ENCODE measurements at places on chromosomes 3 and 15.

GRCh38 chr3:173399044-173399443 is 1.5 kb downstream of the NLGN1 start:
- no peak for DNase-seq

DNA sequence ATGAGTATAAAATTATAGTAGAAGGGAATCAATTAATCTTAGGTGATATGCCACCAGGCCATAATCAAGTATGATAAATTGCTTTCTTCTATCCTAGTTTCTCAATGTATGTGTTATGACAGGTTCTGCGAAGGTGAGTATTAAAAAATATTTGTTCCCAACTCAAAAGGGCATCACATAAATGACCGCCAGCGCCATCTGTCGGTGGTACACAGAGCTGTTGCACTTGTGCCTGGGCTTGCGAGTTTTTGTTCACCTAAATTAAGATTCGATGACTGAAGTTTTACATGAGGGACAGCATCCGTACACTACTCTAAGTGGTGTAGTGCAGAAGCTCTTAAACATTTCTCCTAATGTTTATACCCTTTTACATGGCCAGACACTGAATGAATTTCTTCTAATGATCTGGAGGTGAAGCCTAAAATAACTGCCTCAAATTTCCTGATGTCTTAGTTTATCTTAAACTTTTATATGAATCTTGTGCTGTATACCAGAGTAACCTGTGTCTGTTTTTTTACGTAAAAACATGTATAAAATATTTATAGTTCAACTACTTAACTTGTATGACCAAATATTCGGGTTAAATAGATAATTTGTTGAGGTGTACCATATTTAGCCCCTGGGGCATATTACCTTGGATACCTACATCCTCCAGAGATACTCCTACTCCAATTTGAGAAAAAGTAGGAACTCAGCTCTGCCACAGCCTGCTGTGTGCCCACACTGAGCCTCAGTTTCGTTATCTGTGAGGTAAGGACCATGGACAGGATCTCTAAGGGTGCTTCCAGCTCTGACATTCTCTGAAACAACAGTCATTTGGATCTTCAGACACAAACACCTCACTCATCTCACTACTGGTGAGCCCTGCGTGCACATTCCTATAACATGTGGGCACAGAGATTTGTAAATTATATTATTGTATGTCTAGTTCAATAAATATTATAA is 365.6 kb downstream of the MAGI1 start:
- DNase-seq: peak; percentile 1

GRCh38 chr15:93897377-93897776 is 334.0 kb upstream of the MCTP2 start:
- DNase-seq: no peak

- DNase-seq: no peak
Measured at GRCh38 chr3:57046101-57046765, 14.2 kb upstream of the SPATA12 start.

GRCh38 chr3:45170096-45170495 is 23.9 kb upstream of the CDCP1 start:
- no peak for DNase-seq

GRCh38 chr3:47421741-47422649 is 41.2 kb downstream of the PTPN23 start:
- no peak for DNase-seq

DNA sequence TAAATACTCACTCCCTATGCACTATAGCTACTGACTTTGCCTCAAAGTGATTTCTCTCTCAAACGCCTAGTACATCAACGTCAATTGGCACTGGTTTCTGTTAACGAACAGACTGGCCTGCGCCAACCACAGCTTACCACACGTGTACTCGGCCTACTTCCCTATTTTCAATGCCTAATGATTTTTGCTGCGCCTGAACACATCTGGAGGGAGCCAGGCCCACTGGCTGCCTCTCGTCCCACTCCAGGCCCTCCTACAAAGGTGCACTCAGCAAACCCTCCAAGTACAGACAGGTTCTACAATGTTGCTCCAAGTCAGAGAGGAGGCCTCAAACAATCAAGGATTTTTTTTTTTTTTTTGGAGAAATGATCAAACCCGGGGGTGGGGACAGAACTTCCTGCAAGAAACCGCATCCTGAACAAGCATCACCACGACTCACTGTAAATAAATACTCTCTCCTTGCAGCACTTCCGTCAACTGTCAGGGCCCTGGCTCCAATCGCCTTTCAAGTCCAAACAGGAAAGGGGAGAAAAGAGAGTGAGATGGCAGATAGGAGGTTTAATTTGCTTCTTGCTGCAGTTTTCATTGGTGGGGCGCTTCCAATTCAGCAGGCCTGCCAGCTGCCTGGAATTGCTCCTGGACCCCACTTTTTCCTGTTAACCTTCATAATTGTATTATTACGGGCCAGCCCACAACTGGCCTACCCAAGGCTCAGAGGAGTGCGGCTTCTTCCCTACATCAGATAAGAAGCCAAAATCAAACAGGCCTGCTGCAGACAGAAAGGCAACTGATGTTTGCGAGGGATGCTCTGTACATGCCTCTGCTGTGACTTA is 139.3 kb downstream of the FOXP1 start:
- DNase-seq: peak; percentile 86

- DNase-seq: no peak
Measured at GRCh38 chr3:101803939-101804338, 24.9 kb downstream of the NXPE3 start.

- no peak for DNase-seq
Measured at GRCh38 chr15:85318732-85319076, 61.7 kb upstream of the AKAP13 start.

DNA sequence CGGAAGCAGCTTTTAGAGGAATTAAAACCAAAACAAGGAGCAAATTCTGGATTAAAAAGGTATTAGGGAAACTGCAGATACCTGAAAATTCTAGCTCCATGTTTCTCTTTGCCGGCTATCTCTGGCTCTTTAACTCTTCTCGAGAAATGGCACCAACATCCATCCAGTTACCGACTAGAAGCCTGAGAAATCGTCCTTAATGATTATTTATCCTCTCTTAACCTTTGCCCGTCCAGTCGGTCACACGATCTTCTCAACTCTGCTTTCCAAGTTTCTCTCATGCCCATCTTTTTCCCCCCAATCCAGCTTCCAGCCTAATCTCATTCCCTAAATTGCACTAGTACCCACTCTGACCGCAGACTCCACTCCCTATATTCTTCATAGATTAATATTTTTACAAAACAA is 596 bp upstream of the SGO1 start:
- no peak for DNase-seq

DNA sequence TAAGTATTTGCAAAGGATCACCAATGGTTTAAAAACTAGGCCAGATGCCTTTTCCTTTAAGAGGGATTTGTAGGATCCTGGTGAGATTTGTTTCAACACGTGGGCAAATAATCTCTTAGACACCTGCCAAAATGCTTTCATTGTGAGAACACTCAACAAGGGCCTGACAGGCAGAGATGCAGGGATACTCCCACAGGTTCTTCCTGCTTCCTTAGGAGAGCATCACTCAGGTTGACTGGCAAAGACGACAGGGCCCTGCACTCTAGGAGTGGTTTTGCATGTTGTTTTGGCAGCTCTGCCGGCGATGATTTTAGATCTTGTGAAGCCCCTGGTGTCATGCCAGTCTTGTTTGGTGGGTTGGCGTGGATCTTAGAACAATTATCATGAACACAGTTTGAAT is 184.5 kb downstream of the NR1D2 start:
- DNase-seq: no peak

- no peak for DNase-seq
Measured at GRCh38 chr15:69132977-69133861, 27.2 kb upstream of the GLCE start.

- no peak for DNase-seq
Measured at GRCh38 chr15:63200464-63201249, 11.3 kb downstream of the RAB8B start.

DNA sequence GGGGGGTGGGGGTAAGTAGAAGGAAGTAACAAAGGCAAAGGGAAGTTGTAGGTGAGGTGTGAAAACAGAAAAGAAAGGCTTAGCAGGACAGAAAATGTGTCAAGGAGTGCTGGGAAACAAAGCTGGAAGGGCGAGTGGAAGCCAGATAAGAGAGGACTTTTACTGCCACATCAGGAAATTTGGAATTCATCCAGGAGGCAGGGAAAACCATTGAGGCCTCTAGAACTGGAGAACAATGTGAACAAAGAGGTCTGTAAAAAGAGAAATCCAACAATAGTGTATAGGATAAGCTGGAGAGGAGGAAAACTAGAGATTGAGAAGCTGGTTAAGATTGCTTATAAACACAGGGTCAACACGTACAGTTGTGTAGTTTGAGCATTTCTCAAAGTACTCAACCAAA is 116.6 kb downstream of the NTRK3 start:
- DNase-seq: no peak

- DNase-seq: no peak
Measured at GRCh38 chr3:72223116-72223515, 438.2 kb upstream of the PROK2 start.

- no peak for DNase-seq
Measured at GRCh38 chr3:66885326-66886000, 112.6 kb upstream of the KBTBD8 start.

DNA sequence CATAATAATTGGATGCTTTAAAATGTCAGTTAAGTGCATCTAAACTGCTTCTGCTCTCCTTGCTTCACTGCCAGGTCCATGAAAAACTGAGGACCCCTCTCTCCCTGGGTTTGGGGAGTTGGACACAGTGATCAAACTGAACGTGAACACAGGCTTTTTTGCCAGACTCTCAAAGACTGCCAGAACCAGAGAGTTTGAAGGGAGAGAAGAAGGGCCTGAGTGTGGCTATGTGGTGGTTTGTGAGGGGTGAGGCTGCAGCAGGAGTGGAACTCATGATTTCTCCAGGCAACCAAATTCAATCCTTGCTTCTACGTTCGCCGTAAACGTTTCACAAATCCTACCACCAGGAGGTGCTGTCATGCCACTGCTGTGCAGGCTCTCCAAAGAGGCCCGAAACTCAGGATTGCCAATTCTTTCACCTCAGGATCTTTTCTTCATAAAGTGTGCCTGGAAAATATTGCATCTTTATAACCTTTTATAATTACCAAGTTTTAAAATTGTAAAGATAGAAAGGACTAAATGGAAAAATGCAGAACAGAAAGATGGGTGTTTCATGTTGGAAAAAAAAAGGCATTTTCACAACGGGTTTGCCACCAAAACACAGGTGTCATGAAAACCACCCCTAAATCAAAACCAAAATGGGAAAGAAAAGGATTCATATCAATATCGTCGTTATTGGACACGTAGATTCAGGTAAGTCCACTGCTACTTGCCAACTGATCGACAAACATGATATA is 19.7 kb downstream of the TM4SF4 start:
- DNase-seq: peak; percentile 28

- no peak for DNase-seq
Measured at GRCh38 chr3:58074997-58075396, 66.8 kb downstream of the FLNB start.

DNA sequence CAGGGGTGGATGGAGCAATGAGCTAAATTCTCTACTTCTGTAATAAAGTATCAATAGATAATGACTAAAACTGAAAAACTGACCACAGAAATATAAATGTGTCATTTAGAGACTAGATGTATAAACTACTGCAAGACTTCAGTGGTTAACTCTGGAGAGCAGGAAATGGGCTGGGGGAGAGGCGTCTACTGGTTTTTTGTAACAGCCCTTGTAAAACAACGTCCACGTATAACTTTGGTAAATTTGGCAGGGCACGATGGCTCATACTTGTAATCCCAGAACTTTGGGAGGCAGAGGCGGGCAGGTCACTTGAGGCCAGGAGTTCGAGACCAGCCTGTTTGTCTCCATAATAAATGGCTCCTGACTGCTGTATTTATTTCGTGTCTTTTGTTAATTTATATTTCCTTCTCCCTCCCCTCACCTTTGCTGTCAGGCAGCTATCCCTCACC is 12.5 kb downstream of the RAB27A start:
- peak; percentile 78 for DNase-seq

Measured in CD4-positive, alpha-beta T cell treated with Interleukin-4 for 1 hour (primary cell).